ENCODE measurements at places on chromosomes 1 and 21.

DNA sequence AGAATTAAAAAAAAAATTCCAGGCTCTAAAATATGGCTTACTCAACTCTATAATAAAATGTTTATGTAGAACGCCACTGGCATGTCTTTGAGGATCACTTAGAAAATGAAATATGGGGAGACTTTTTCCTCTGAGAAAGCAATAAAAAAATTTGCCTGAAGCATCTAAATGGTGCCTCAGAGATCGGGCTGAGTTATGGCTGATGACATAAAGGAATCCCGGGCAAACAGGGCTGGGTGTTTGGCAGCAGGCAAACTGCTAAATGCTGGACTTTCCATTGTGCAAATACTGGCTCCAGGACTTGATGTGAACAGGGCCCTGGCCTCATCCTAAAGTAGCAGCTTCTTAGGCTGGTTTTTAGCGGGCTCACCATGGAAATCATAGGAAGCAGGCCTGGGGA is 44.5 kb upstream of the C1orf87 start:
- no peak for DNase-seq

DNA sequence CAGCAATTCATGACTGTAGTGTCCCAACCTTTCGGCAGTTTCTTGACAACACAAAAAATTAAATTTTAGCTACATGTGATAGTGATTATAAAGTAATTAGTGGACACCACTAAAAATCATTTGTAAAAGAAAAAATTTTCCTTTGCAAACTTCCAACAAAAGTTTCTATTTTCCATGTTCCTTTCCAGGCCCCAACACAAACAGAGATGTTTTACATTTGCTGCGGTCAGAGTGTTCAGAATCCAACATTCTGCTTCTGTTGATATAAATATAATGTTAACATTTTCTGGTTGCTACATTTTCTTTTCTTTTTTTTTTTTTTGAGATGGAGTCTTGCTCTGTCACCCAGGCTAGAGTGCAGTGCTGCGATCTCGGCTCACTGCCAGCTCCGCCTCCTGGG is 54.9 kb upstream of the WLS start:
- DNase-seq, result no peak

DNA sequence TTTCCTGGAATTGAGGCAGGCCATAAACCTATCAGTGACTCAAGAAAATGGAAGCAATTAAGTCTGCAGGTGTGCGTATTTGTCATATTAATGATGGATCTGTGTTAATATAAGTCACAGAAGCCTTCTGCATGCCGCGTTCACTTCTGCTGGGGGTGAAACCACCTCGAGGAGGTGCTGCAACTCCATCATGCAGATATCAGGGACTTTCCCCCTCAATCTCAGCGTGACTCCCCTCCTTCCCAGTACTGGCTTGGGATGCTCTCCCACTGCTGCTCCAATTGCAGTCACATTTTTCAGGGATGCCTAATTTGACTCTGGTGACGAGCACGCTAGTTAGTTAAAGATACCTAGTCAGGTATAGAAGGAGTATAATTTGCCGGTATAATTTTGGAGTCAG is 87.5 kb downstream of the ASTN1 start:
- DNase-seq, result no peak

GRCh38 chr1:65949933-65950332 is 157.2 kb downstream of the PDE4B start:
- no peak for DNase-seq

GRCh38 chr1:175471039-175471800 is 272.2 kb downstream of the TNR start:
- DNase-seq, result no peak

DNA sequence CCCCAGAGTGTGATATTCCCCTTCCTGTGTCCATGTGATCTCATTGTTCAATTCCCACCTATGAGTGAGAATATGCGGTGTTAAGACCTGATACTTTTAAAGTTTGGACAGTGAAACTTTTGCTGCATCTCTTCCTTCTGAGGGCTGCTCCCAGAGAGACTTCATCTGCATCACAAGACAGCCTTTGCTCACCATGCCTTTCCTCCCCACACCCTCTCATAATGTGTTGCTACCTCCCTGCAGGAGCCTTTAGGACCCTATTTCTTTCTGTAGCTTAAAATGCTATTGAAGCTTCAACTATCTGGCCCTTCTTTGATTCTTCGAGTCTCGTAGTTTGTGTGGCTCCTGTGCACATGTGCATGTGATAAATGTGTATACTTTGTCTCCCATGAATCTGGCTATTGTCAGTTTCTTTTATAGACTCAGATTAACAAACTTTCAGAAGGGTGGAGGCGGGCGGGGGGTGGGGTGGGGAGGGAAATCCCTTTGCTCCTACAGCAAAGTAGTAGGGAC is 23.7 kb downstream of the LEPR start:
- DNase-seq, result no peak

DNA sequence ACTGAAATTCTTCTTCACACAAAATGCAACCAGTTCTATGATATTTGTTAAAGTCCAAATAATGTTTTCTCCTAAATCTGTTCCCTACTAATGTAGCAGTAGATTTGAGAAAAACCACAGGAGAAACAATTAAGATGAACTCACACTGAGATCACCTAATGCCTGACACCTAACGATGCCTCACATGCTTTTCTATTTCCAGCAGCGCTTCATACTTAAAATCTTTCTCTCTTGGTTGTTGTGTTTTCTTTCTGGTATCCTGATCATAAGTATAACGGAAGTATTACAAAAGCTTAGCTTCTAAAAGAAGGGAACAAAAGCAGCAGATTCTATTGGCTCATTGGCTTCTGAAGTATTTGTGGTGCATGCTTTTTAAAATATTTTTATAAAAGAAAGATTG is 267.2 kb upstream of the SGIP1 start:
- no peak for DNase-seq

- no peak for DNase-seq
These were observed 22.7 kb upstream of the GNG12 start for GRCh38 chr1:67855961-67856360.

DNA sequence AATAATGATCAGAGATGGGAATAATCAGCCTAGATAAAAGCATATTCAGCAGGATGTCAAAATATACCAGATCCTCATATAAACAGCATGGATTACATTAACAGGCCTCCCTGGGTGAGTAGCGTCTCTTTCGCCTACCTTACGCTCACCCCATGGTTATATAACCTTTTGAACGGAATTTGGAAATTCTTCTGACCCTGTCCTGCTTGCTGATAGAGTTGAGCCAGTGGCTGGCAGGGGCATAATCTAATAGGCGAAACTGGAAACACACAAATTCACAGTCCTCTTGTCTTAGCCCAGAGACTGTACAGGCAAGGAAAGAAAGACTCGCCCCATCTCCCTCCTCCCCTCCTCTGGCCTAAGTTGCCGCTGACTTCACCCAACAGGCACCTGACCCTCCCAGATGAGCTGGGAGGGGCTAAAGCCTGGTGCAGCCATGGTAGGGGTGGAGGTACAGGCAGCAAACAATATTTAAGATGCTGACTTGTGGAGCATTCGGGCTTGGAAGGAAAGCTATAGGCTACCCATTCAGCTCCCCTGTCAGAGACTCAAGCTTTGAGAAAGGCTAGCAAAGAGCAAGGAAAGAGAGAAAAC is at the start of gene ANGPTL7:
Gene ANGPTL7 (plus strand): TSS at position 498 of the 594 bp plus-strand sequence. CDS start 225 bp downstream, outside the sequence.
- DNase-seq, result no peak

DNA sequence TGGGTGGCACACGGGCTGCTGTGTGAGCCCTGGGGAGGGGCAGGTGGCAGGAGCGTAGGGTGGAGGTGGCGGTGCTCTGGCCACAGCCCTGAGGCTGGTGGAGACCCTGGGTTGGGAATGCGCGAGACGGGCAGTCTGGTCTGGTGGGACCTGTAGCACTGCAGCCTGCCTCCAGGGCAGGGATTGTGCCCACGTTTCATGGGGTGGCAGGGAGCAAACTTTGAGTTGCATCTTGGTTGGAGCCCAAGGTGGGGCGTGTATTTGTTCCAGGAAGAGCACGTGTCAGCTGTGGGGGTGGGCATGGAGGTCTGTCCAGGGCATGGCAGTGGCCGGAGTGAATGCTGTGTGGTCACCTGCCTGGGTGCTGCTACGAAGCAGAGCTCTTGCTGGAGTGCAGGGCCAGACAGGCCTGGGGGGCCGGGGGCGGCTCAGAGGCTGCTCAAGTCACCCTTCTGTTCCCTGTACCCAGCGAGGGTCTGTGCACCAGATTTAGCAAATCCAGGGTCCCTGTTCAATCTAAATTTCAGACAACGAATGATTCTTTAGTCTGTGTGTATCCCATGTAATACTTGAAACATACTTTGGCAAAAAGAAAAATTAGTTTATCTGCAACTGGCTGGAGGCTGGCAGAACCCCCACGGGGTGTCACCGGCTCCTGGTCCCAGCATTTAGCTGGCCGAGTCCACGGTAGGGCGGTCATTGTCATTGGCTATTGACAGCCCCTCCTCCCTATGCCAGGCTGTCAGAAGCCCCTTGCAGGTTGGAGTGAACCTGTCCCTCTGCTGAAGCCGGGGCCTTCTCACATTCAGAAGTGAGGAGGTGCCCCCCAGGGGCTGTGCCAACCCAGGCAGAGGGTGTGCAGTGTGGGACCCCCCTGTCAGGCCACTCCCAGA is 27.3 kb downstream of the KRTAP10-1 start:
- no peak for DNase-seq

GRCh38 chr1:899636-900317 is 23.9 kb upstream of the SAMD11 start:
- DNase-seq, result no peak

GRCh38 chr1:167200749-167201148 is 19.9 kb upstream of the POU2F1 start:
- no peak for DNase-seq

DNA sequence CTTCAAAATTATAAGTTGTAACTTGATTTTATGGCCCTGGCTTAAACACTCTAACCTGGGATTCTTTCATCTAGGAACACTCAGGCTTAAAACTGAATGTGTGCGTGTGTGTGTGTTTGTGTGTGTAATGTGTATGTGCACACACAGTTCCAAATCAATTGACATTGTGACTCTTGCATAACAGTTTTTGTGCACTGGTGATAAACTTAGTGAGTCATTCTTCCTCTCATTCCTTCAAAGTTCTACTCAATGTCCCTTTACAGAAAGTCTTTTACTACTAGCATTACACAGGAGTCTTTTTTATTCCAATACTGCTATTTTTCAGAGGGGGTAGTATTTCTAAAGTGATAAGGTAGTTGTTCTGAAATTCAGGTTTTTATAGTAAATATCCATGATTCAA is 943.6 kb downstream of the KCNT2 start:
- no peak for DNase-seq

- DNase-seq, result no peak
These were observed 43.4 kb downstream of the KCNJ15 start for GRCh38 chr21:38300141-38300578.

DNA sequence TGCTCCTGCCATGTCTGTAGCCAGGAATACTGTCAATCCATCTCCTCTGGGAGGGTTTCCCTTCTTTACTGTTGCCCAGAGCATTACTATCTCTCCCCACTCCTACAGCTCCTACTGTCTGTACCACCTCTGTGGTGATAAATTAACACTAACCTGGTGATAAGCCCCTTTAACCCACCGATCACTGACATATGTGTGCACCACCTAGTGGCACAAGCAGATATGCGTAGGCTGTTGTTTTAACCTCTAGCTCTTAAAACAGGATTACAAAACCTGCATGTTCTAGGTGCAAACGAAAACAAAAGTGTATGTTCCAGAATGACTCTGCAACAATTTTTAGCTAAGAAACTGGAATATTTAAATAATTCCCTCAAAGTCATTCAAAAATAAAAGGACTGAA is 93.9 kb upstream of the BEND5 start:
- no peak for DNase-seq

DNA sequence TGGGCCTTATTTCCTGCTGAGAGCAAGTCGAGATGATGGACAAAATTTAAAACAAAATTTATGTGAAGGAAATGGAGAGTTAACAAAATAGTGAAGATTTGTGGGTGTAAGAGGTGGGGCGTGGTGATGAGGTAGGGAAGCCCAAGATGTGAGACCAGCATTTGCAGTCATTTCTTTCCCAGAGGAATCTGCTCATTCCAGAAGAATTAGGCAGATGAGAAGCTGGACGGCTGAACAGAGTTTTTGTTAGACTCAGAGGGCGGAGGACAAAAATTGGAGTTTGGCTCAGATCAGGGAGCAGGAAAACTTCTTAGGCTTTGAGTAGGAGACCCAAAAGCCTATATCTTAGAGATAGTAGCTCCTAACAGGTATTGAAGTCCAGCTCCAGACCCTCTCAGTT is 65.3 kb downstream of the CAMTA1 start:
- no peak for DNase-seq

- no peak for DNase-seq
These were observed 3.9 kb upstream of the STIL start for GRCh38 chr1:47317841-47318240.

DNA sequence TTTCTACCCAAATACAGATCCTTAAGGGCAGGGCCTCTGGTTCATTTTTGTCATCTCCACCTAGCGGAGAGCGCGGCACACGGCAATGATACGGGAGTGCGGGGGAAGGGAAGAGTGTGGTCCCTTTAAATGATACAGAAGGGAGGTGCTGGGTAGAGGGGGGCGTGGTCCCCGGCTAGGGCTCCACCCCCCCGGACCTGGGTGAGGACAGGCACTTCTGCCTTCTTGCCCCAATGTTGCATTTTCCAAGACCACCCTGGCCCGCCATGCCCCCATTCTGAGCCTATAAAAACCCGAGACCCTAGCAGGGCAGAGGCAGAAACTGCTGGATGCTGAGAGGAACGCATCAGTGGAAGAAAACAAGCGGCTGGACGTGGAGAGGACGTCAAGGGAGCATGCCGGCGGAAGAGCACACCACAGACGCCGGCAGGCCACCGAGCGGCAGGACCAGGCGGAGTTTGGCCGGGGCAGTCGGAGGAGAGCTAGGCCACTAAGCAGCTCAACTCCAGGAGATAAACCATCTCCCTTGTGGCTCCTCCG is 30.0 kb downstream of the LRRC3 start:
- no peak for DNase-seq

Measured in KG1 (cell line).